HCT116 (cell line): ENCODE measurements at places on chromosomes 5 and 9.

GRCh38 chr9:69981686-69982445, 61.8 kb upstream of the MAMDC2 start:
- no peak for DNase-seq

DNA sequence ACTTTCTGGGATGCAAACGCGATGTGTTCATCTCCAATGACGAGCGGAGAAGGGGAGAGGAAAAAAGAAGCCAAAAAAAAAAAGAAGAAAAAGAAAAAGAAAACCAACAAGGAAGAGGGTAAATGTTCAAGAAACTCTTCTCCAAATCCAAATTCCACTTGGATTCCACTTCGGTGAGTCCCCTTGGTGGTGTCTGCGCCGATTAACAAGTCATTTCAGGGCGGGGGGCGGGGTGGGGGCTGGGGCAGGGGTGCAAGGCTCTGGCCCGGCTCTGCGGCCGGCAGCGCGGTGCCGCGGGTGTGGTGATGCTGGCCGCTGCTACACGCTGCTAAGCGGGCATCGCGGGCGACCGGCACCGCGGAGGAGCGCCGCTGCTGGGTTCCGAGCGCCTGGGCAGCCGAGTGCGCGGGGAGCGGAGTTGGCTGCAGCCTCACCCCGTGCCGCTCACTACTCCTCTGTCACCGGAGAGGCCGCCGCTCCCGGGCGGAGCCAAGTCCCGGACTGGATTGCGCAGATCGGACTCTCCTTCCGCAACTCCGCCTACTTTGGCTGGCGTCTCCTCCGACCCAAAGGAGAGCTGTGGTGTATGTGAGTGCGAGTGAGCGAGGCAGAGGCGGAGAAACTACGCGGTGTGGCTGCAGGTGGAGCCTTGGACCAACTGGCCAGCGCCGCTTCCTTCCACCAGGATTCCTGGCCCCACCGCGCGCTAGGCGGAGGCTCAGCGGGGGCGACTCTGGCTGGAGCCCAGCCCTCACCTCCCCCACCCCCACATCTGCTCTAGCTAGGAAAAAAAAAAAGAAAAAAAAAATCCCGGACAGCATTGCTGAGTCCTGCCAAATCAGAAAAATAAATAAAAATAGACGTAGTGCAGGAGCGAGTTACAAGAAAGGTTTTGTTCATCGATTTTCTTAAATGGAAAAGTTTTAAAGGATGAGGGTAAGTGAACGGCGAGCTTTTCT, at the start of gene SEMA6A:
Gene SEMA6A, minus strand, starts transcription at position 457 of the 959 bp plus-strand sequence. CDS start 69,879 bp downstream, outside the sequence.
- DNase-seq, result peak; percentile 95

- DNase-seq, result no peak
These were observed 37.3 kb downstream of the CAPSL start for GRCh38 chr5:35900972-35901695.

DNA sequence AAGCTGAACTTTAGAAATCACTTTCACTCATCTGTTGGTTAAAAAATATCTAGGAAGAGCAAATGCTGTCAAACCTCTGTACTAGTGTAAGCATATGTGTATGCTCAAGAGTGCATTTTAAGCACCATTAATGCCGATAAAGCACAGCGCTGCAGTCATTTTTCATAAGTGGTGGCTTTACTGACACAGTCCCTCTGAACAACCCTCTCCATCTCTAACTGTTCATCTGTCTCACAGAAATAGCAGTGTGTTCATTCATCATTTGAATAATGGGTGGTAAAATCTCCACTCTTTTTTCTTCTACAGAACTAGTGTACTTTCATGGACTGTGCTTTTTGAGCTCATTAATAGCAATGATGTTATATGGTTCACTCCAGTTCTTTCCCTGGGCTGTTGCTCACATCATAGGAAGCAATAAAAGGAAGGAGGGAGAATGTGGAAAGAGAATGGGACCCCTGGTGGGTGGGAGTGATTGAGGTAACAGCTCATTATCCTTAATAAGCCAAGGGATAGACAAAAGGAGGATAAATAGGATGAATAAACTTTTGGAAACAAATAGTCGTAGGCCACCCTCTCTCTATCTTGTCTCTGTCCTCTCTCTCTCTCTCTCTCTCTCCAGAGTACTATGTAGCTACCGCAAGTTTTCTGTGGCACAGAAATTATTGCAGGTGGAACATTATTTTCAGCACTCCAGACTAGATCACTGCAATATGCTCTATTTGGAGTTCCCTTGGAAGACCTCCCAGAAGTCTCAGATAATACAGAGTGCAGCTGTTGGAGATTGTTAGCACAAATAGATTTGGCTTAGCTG, 117.9 kb upstream of the PRDM9 start:
- DNase-seq, result no peak

- DNase-seq, result no peak
These were observed 63.1 kb downstream of the ADAMTS6 start for GRCh38 chr5:65418661-65419060.

GRCh38 chr9:14823800-14824199, 86.4 kb downstream of the FREM1 start:
- no peak for DNase-seq

- no peak for DNase-seq
These were observed 226.1 kb downstream of the GOLPH3 start for GRCh38 chr5:31948006-31948405.

- DNase-seq, result no peak
These were observed 560.1 kb downstream of the RAB3C start for GRCh38 chr5:59142927-59143326.

GRCh38 chr5:138573949-138574670, 1.1 kb downstream of the HSPA9 start:
- no peak for DNase-seq

- no peak for DNase-seq
These were observed 271.6 kb downstream of the GABRB2 start for GRCh38 chr5:161274951-161275350.

- no peak for DNase-seq
These were observed 179.2 kb downstream of the DAB2IP start for GRCh38 chr9:121830441-121831140.

GRCh38 chr9:14441976-14442651, 128.2 kb upstream of the NFIB start:
- DNase-seq, result peak; percentile 72

- DNase-seq, result no peak
These were observed 44.1 kb upstream of the MROH2B start for GRCh38 chr5:41115281-41115680.

GRCh38 chr5:129460936-129461710, 1.0 kb downstream of the ADAMTS19 start:
- no peak for DNase-seq
